Naive thymus-derived CD8-positive, alpha-beta T cell (primary cell): ENCODE measurements at places on chromosomes 13 and 19.

- DNase-seq: peak; percentile 35
Observed at GRCh38 chr19:16908759-16909158, 20.0 kb downstream of the F2RL3 start.

GRCh38 chr13:61144301-61144700 lies 271.3 kb downstream of the PCDH20 start:
- DNase-seq: no peak

GRCh38 chr13:50699874-50700663 lies 143.4 kb downstream of the DLEU7 start:
- DNase-seq: no peak

GRCh38 chr13:42686165-42686564 lies 95.2 kb upstream of the FAM216B start:
- DNase-seq: no peak

GRCh38 chr13:44903574-44903985 lies 85.7 kb downstream of the NUFIP1 start:
- no peak for DNase-seq

- DNase-seq: peak; percentile 95
Observed at GRCh38 chr19:1863638-1864479, 480 bp upstream of the KLF16 start.

GRCh38 chr13:91270031-91270430 lies 77.5 kb upstream of the MIR17HG start:
- no peak for DNase-seq

GRCh38 chr13:51557438-51557837 lies 26.8 kb upstream of the WDFY2 start:
- DNase-seq: no peak

GRCh38 chr13:101697745-101698144 lies 245.3 kb downstream of the ITGBL1 start:
- no peak for DNase-seq

DNA sequence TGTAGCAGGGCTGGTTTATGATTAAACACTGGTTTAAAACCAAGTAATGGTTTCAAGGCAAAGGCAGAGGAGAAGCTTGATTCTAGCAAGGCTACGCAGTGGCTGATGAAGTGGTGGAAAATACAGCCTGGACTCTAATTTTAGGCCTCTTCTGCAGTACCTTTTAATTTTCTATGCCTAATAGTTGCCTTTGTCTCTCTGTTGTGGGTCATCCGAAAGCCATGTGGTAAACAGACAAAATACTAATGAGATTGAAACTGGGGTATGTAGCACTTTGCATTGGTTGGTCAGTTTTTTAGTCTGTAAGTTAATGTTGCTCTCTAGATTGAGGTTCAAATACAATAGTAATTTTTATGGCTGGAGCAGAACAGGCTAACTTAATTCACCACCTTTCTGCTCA lies 3.3 kb downstream of the LMO7 start:
- DNase-seq: no peak

DNA sequence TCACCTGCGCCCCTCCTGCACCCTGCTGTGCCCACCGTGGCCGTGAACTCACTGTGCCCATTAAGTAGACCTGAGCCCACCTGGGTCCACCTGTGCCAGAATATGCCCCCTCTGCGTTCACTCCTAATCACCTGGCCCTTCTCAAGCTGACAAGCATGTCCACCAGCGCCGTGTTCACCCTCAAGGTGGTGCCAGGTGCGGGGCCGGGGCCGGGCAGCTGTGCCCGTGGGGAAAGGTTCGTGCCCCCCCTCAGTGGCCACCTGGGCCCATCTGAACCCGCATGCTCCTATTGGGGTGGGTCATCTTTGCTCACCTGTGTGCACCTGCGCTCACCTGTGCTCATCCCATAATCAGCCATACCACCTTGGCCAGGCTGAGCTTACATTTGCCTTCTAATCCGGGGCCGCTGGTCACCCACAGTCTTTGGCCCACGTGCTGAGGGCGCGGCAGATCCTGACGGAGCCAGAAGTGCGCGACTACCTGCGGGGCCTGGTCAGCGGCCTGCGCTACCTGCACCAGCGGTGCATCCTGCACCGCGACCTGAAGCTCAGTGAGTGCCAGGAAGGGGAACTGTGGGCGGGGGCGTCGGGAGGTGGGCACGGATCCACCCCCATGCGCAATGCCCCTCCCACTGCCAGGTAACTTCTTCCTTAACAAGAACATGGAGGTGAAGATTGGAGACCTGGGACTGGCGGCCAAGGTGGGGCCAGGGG lies 2.3 kb downstream of the PLK5 start:
- no peak for DNase-seq

DNA sequence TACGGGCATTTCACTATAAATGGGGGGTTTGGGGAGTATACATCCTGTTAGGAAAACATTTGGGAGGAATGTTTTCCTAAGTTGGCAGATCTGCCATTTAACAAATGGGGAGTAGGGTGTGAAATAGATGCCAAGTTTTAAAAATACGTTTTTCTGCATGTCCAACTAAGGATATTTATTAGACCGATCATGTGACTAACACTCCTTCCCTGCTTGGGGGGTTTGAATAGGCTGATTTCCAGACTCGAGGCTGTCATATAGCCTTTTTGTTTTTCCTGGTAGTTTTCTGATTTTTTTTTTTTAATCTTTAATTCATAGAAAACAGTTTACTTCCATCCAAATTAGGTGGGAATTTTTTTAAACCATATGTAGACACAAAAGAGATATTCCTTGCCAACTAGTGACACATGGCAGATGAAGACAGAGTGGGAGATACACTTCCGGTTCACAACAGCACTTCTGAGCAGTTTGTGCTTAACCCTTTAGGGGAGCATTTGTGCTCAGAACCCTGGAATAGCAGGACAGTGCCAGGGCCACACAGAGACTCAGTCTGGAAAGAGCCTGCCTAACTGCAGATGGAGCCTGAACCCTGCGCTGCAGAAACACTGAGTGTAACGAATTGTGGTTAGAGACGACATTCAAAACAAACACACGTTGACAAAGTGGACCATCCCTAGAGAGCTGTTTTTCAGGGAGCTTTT lies 5.6 kb upstream of the GATAD2A start:
- DNase-seq: no peak

GRCh38 chr19:4847190-4847973 lies 15.9 kb upstream of the TICAM1 start:
- DNase-seq: no peak

GRCh38 chr13:104571161-104571892 lies 1505.1 kb upstream of the SLC10A2 start:
- DNase-seq: no peak

GRCh38 chr13:77351315-77351714 lies 24.4 kb upstream of the MYCBP2 start:
- DNase-seq: no peak

- DNase-seq: no peak
Observed at GRCh38 chr19:30393729-30394480, 21.7 kb downstream of the ZNF536 start.

- no peak for DNase-seq
Observed at GRCh38 chr13:97710797-97711196, 242.7 kb upstream of the IPO5 start.

DNA sequence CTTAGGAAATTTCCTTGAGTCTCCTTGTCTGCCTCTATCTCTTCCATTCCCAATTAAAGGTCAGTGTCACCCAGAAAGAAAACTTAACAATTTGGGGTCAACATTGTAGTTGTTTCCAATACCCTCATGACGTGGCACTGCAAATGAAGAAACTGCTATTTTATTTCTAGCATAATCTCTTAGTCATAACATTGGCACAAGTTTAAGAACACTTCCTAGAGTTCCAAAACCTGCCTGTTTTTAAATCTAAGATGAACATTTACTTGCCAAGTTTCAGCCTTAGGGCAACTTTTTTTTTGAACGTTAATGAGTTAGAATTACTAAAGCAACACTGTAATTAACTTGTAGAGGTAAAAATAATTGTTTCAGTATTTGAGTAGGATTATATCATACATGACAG lies 108.0 kb downstream of the LMO7 start:
- DNase-seq: no peak

GRCh38 chr19:55550321-55550650 lies 4.9 kb upstream of the SBK3 start:
- no peak for DNase-seq

GRCh38 chr13:36166046-36166445 lies 34.9 kb upstream of the DCLK1 start:
- no peak for DNase-seq

- no peak for DNase-seq
Observed at GRCh38 chr19:7699417-7700401, 2.2 kb downstream of the FCER2 start.

DNA sequence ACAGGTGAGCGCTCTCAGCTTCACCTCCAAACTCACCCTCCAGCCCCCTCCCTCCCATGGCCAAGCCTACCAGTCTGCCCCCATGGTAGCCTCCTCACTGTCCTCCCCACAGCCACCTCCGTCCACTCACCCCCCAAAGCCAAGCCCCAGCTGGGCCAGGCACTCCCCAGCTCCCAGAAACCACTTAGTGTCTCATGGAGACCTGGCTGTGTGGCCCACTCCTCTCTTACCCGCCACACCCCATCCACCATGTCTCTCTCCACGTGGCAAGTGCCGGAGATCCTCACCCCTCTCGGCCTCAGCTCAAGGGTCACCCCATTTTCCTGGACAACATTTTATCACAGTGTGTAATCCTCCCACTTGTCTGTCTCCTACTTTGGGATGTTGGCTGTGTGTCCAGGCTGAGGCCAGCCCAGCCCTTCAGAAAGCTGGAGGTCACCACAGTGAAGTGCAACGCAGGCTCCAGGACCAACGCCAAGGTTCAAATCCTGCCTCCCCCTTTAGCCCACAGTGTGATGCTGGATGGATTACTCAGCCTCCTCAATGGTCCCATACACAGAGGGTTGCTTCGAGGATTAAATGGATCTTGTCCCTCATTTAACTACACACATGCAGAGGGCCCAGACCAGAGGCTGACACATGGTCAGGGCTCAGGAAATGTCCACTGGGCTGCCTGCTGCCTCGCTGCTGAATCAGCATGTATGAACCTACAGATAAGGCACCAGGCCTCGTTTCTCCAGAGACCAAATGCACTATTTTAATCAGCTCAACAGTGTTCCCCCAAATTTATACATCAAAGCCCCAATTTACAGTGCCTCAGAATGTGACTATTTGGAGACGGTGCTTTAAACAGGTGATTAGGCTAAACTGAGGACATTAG lies 71.3 kb downstream of the CEBPG start:
- no peak for DNase-seq

GRCh38 chr13:20291675-20292074 lies 59.6 kb upstream of the GJB6 start:
- no peak for DNase-seq

- DNase-seq: peak; percentile 42
Observed at GRCh38 chr13:46321494-46322225, 65.4 kb downstream of the RUBCNL start.

- DNase-seq: no peak
Observed at GRCh38 chr13:47588676-47589075, 412.4 kb downstream of the SUCLA2 start.

DNA sequence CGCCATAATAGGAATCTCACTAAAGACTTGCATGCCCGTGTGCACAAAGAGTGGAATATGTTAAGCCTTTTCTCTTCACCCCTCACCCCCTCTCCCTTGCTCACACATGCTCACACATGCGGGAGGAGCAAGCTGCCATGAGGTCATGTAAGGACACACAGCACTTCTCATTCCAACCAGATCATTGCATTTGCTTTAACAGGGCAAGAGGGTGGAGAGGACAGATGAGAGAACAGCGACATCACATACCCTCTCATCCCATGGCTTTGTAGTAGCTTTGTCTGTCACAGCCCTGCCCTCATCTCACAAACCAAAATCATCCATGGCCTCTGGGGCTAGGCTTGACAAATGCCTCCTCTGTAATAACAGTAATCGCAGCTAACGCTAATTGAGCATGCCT lies 145.6 kb upstream of the FRY start:
- no peak for DNase-seq

DNA sequence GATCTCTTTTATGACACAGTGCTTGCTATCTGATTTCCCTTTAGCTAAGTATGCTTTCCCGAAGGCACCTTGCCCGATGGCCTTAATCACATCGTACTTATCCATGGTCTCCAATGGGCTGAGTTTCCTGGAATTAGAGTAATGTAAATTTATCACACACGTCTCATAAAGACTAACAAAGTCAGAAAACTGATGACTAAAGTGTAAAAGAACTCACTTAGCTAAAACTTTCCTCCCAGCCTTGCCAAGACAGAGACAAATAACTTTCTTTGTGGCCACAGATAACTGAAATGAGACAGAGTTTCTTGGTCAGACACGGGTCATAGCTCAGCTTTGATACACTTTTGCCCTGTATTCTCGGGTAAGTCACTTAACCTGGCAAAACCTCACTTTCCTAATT lies 1.5 kb downstream of the NEK5 start:
- DNase-seq: no peak

DNA sequence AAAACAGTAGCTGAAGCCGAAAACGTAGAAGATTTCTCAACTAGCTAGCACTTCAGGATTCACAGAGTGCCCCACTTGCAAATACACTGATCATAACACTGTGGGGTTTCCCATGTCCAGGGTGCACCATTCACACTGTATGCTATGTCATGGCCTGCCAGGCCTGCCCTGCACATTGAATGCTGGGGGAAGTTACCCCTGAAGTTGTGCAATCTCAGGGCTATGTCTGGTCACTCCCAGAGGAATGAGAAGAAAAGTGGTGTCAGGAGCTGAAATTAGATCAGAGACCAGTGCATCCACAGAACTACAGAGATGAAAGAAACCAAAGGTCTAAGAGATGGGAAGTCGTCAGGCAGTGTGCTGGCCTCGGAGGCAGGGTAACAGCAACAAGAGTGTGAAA lies 196.8 kb downstream of the RAP2A start:
- no peak for DNase-seq

DNA sequence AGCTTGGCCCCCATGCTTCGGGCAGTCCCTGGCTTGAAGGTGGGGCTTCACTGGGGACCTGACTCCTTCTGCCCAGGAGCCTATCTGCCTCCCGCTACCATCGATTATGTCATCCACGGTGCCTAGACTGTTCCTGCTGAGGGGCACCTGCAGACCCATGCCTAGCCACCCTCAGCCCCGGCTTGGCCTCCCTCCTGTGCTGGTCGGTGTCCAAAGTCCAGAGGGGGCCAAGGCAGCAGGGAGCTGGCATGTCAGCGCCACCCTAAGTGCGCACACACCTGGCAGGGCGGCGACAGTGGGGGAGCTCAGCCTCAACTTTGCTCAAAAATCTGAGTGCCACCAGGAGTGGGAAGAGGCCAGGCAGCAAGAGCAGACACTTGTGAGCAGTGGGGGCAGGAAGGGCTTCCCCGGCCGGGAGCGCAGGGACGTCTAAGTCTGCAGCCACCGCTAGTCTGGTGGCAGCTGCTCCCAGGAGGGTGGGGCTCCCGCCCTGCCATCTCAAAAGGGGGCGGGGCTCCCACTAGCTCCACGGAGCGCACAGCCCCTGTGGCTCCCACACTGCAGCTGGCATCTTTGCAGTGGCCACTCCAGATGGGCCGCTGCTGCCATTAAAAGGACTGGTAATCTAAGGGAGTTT lies 13.5 kb upstream of the URAD start:
- DNase-seq: no peak

- no peak for DNase-seq
Observed at GRCh38 chr19:16470911-16471811, 609 bp downstream of the EPS15L1 start.

GRCh38 chr13:66312312-66313087 lies 917.6 kb downstream of the PCDH9 start:
- DNase-seq: no peak

- DNase-seq: no peak
Observed at GRCh38 chr13:29543230-29544215, 52.0 kb downstream of the SLC7A1 start.

- DNase-seq: no peak
Observed at GRCh38 chr13:22121146-22121739, 450.4 kb downstream of the FGF9 start.
